Left ventricle myocardium superior (tissue), 1 donor: ENCODE measurements at places on chromosomes 7 and 10. TPM values are rescaled to one million over a fixed set of nuclear protein-coding genes. Genes with fewer than 3 reads are reported as not detected.
A peak's percentile ranks its signal among the peaks of the same experiment; 100 is the strongest.

GRCh38 chr10:2410049-2410448 is 657.3 kb upstream of the PFKP start:
- DNase-seq = no peak

INSYN2A gene
- total RNA-seq = not detected

- no peak for DNase-seq
These were observed 84.2 kb upstream of the DDC start for GRCh38 chr7:50649259-50649885.

GRCh38 chr10:112750427-112751167 is 199.4 kb upstream of the TCF7L2 start:
- no peak for DNase-seq

DNA sequence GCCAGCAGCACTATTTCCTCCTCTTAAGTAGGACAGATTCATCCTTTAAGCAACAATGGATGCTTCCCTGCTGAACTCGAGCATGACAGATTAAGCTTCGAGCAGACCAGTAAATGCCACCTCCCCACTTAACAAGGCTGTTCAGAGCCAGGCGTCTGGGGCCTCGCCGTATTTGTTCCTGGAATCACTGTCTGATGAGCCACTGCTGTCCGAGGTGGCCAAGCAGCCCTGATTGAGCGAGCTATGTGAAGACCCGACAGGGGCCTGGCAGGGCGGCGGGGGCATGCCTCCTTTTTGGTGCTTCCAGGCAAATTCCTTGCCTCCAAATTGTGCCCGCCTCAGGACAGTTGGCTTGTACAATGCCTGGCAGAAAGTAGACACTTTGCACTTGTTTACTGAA is 862.6 kb downstream of the NRG3 start:
- no peak for DNase-seq

AKR1C8 gene
- total RNA-seq = 0.25 TPM

DNA sequence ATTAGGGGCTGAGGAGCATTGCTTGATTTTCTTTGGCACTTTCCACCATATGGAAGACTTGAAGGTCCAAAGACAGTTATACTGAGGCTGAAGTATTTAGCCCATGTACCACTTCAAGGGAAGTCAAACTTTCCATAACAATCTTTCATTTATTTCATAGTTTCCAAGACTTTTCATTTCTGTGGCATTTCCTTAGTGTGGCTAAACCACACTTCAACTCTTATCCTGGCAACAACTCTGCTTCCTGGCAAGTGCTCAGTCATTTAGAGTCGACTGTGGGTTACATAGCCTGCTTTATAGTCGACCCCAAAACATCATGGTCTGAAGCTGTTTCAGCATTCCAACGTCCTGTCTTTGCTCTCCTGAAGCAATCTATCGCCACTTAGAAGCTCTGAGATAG is 343.0 kb upstream of the SEMA3D start:
- no peak for DNase-seq

DNA sequence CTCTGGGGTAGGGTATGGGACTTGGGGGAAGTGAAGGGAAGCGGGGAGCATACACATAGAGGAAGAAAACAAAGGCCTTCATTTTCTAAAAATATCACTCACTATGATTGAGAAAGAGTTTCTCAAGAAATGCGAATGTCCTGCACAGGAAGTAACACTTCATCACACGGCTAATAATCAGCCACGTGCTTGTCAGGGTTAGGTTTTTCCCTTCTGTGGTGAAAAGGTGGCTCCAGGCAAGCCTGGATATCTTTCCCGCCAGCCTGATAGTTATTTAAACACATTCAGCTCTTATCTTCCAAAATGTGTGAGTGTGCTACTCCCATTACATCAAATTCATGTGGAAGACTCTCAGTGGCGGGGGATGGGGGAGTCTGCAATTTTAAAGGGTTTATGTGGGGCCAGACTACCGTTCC is 166.4 kb upstream of the ADO start:
- no peak for DNase-seq

DNA sequence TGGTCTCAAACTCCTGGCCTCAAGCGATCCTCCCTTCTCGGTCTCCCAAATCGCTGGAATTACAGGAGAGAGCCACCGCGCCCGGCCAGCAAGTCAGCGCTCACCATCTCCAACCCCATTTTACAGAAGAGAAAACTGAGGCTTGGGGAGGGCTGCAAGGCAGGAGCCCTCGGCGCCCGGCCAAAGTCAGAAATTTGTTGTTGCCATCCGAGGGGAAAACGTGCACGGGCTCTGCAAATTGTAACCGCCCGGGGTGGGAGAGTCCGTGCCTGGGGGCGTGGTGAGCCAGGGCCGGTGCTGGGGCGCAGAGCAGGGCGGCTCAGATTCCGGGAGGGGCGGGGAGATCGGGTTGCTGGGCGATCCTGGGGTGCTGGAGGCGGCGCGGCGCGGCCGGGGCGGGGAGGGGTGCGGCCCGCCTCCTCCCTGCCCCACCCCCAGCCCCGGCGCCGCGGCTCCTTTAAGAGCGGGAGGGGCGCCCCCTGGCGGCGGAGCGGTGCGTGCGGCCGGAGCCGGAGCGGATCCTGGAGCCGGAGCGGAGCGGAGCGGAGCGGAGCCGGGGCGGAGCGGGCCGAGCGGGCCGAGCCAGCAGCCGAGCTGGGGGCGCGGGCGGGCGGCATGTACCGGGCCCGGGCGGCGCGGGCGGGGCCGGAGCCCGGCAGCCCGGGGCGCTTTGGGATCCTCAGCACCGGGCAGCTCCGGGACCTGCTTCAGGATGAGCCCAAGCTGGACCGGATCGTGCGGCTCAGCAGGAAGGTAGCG is at the start of gene VPS37D:
TSS of gene VPS37D (plus strand) at position 488 of the 759 bp plus-strand sequence. CDS start at position 616, 128 bp downstream.
- DNase-seq = peak; percentile 97

GRCh38 chr10:28676968-28677887 is at the start of gene BAMBI:
BAMBI (plus strand) TSS chr10:28677521; CDS start chr10:28677898, 377 bp downstream.
- peak; percentile 97 for DNase-seq

NPFFR1 gene
- 0.02 TPM for total RNA-seq

DNA sequence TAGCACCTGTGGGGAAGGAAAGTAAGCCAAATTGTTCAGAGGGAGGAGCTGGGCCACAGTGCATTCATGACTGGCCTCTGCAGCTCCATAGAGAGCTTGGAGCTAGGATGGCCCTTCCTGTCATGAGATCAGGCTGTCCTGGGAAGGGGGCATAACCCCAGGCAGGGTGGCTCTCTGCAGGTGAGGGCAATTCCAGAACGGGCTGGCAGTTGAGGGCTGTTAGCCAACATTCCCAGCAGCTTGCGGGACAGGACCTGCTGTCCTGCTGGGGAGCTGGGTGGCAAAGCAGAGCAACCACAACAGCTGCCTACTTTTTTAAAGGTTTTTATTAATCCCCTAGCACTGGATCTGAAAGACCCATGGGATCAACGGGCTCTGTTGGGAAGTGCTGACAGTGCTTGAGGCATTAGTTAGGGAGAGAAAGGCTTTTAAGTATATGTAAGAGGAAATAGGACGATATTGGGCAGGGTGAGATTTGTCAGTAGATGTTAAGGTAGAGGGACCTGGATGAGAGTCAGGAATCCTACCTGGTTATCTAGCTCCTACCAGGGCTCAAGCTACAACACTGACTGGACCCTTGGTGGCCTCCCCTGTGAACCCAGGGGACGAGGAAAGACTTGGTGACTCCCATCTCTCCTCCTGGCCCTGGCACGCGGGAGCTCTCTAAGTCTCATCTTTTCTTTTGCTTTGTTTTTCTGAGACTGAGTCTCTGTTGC is 77.8 kb downstream of the NAMPT start:
- DNase-seq = peak; percentile 41

GRCh38 chr10:15351099-15351820 is 19.8 kb downstream of the FAM171A1 start:
- no peak for DNase-seq

DNA sequence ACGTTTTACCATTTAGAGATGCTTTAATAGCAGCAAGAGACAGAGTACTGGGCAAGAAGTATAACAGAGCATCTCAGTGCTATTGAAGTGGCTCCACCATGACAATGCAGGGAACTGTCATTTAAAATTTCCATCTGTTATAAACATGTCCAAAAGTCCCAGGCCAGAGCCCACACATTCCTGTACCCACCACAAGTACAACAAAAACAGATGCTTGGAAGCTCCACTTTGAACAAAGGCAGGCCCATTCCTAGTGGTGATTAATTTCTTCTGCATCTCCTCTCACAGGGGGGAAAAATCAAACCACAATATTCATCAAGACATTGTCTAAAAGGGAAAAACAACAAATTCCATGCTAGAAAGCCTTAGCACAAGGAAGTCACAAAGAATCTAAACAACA is 627.9 kb downstream of the PARD3 start:
- DNase-seq = no peak

DNA sequence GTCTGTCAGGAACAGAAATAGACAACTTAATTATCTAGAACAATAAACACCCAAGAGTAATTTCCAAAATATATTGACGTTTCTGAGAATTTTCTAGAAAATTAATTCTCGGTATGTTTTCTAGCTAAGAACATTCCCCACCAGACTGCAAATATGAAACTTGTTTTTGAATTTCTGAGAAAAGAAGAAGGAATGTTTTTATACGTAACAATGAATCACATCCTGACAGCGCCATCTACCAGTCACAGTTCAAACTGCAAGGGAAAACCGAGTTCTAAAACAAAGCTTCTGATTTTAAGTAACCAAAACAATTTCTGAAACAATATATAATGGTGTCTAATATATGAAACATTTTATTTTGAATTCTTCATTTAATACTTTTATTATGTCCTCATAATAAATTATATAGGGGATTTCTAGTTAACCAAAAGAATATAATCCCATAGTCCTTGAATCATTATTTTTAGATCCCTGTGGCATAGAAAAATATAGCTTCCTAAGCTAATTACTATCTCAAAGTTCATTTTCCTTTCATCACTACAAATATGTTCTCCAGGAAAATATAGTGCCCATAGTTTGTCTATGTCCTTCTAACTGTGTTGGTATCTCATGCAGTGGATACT is 34.5 kb upstream of the MEOX2 start:
- DNase-seq = no peak

ZNF248 gene
- total RNA-seq = 12.9 TPM

GRCh38 chr10:38007991-38008390 is 2.5 kb upstream of the ZNF33A start:
- no peak for DNase-seq

PDE6C gene
- total RNA-seq = not detected

GARS1 gene
- 31.6 TPM for total RNA-seq

DNA sequence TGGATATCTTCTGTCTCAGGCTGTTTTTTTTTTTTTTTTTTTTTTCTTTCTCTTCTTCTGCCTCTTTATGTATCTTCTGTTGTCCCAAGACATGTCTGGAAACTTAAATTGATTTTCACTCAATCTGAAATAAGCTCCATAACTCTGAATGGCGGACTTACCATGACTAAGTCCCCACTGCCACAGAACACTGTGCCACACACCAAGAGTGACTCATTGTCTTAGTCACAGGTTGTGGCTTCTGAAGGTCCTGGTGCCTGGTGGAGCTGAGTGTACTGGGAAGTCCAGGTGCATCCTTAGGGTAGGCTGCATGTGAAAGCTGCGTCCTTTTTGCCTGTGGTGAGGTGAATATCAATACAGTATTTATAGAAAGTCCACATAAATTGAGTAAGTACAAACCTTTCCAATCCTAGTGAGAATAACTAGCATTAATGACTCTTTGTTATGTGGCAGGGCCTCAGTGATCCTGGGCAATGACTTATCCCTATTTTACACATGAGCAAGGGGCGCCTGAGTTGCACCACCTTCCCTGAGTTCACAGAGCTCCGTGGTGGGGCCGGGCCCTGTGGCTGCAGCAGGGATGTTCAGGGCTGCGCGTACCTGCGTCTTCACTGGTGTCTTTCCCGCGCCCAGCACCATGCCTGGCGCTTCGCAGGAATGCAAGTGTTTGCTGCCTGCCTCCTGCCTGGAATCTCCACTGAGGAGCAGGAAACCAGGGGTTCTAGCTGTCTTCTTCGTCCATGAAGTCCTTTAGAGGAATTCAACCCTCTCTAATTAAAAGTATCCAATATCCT is 4.3 kb downstream of the PFKP start:
- no peak for DNase-seq

DNA sequence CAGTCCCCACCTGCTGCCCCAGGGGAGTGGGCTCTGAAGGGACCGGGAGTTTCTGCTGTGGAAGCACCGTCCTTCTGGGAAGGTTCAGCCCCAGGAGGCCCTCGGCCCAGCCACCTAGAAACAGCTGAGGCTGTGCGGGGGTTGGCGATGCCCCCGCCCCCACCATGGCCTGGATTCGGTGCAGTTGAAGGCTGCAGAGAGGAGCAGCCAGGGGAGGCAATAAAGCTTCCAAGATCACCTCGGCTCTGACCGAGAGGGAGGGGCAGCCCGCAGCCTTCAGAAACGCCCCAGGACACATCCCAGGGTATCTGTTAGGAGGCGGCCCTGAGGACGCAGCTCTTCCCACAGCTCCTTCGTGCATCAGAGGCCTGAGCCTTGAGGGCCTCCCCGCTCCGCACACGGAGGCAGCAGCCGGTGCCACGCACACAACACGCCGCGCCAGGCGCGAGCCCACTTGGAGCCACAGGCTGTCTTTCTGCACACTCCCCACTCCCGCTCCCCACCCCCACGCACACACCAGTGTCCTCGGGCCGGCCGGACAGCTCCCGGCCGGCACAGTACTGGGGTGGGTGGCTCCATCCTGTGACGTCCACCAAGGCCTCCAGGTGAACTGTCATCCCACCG is 1.6 kb downstream of the KNDC1 start:
- peak; percentile 26 for DNase-seq

DNA sequence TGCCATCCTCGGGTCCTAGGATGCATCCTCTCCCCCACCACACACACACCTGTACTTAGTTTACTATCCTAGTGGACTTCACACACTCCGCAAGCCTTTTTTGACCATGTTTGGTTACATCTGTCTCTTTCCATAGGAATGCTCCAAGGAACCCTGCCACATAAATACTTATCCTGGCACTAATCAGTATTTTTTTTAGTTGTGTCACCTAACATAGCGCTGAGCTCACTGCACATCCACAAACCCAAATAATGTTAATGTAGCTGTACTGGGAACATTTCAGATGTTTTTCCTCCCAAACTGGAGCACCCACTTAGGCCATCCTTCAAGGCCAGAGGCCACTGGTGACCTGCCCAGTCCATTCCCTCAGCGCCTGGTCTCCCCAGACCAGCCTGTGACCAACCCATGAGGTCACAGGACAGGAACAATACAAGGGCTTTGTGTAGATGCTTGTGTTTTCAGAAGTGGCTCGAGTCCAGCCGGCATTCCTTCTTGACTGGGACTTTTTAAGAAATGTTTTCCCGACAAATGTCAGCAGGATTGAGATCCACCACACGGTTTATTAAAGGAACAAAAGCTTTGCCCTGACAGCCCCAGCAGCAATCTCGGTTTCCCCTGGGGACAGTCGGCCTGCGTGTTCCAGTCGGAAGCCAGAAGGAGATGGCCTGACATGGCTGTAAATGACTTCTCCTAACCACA is 181.4 kb downstream of the JCAD start:
- DNase-seq = peak; percentile 80

- DNase-seq = no peak
These were observed 19.5 kb downstream of the CPVL start for GRCh38 chr7:29126804-29127203.

SFRP4 gene
- total RNA-seq = 1.0 TPM

DNA sequence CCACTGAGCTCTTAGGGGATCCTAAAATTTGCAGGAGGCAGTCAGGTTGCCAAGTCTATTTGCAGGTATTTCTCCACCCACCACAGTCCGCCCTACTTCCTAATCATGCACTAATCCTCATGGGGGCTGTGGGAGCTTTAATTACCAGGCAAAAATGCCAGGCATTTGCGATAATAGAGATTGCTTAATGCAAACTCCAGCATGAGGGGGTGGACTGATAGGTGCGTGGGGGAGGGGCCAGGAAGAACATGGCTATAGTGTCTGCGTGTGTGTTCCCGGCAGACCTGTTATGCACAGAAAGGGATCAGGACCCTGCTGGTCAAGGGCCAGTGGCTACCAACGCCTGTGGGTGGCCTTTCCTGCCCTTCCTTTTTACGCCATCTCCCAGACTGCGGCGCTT is 15.6 kb upstream of the AQP1 start:
- DNase-seq = no peak

- DNase-seq = no peak
These were observed 25.1 kb upstream of the AOAH start for GRCh38 chr7:36749282-36749960.
